GM03348 (cell line): ENCODE measurements at places on chromosomes 12 and 14.

GRCh38 chr14:62592877-62593276 lies 452.4 kb downstream of the KCNH5 start:
- no peak for DNase-seq

GRCh38 chr14:32603992-32604565 lies 275.0 kb downstream of the AKAP6 start:
- DNase-seq = no peak

DNA sequence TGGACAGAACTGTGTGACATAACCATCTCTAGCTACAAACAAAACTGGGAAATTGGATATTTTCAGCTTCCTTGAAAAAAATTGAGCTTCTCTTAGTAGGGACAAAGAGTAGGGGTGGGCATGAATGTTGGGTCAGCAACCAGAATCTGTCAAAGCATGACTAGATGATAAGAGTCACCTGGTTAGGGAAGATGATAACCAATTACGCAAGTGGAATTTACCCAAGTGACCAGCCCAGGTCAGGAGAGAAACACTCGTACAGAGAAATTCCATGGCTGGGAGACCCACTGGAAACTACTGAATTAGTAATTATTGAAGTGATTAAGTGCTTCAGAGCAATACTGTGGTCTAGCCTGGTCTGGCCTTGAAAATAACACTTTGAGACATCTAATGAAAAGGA lies 36.3 kb upstream of the C12orf75 start:
- DNase-seq = no peak

DNA sequence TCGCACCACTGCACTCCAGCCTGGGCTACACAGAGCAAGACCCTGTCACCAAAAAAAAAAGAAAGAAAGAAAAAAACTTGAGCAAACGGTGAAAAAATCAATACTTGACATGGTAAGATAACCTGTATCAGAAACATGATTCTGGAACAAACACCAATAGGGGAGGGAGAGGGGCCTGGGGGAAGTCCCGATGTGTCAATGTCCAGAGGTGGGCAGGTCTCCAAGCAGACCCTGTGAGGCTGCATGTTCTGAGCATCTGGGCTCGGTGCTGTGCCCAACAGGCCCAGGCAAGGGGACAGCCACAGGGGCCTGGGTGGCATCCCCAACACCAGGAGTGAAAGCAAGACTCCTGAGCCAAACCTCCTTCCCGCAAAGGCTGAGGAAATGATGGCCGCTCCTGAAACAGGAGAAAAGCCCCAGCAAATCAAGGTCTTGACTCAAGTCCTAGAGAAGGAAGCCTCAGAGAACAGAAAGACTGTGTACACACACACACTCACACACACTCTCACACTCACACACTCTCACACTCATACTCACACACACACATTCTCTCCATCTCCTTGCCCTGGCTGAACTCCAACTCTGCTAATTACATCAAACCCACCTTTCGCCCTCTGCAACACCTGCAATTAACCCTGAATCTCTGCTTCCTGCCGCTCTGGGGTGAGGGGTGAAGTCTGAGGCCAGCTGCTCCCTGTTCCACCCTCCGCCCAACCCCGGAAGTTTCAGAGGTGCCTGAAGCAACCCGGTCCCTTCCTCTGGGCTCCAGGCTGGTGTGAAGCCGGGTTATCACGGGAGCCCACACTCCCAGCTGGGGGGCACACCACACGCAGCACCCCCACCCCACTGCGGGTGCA lies 20.4 kb downstream of the CCDC88C start:
- DNase-seq = no peak

DNA sequence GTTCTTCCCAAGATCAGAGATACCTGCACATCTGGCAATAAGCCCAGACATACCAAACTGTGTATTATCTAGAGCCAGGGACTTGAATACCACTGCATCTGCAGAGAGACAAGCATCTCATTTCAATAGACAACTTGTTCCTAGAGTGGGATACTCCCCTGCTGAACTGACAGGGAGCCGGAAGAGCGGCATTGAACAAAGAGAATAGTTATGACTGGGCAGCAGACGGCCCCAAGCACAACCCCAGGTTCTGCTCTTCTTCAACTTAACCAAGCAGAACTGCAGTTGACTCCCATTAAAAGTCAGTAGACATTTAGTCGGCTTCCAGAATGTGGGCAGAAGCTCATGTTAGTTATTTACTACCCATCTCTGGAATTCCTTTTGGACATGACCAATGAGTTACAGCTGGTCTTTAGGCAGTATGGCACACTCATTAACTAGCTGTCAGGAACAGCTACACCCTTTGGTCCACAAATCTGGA lies 112.9 kb downstream of the HMGA2 start:
- peak; percentile 62 for DNase-seq

DNA sequence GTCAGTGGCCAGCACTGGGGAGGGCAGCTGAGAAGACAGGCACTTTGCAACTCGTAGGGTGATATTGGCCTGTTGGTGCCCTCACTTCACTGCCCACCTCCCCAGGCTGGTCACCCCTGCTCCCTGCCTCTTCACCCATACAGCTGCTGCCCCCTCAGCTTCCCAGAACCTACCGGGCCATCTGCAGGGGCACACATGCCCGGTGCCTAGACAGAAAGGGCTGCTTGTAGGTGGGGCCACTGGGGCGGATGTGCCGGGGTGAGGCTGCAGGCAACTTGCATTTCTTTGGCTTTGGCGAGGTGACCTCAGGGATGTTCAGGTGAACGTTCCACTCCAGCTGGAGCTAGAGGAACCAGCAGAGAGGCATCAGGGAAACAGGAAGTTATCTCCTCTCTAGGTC lies 17.2 kb downstream of the FAM186B start:
- no peak for DNase-seq
